ENCODE measurements at places on chromosomes 5 and 9.

GRCh38 chr9:136156209-136157120, 37.8 kb upstream of the TMEM250 start:
- DNase-seq: no peak

GRCh38 chr5:174688441-174689354, 35.7 kb upstream of the MSX2 start:
- no peak for DNase-seq

- no peak for DNase-seq
Measured at GRCh38 chr5:73544429-73545402, 20.7 kb downstream of the ANKRA2 start.

- DNase-seq: no peak
Measured at GRCh38 chr9:81627481-81627880, 61.9 kb downstream of the TLE1 start.

DNA sequence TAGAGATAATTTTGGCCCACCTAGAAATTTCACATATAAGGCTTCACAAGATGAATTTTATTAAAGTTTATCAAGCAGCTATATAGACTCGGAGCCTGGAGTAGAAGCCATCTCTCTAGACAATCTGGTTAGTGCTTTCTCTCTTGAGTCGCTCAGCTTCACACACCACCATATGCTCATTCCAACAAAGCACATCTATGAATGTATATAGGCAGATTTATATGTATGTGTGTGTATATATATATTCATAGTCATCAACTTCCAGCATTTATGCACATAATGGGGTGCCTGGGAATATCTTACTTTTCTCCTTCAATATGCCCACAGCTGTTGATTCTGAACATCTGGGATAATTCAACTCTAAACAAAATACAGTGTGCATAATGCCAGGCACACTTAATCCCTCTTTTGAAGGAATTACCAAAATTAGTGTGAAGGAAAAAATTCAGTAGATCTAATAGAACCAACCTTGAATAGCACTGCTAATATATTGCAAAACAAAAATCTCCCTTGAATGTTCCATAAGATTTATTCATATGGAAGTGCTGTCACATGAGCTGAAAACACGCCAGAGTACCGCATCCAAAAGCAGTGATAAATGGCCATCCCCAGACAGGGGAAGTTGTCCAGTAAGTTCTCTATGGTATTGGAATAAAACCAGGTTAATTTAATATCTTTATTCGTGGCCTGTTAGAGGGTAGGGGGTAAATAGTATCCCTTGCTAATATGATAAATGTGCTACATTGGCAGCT, 56.0 kb upstream of the MOCS2 start:
- no peak for DNase-seq

DNA sequence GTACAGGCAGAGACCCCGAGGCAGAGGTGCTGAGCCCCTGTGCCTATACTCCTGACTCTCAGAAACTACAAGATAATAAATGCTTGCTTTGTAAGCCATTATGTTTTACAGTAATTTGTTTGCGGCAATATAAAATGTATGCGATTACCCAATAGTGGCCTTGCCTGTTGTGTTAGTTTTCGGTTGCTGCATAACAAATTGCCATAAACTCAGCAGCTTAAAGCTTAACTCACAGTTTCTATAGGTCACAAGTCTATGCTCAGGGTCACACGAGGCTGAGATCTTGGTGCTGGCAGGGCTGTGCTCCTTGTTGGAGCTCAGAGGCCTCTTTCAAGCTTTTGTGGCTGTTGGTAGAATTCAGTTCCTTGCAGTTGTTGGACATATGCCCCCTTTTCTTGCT, 114.8 kb downstream of the COL23A1 start:
- no peak for DNase-seq

GRCh38 chr9:116088396-116088795, 65.2 kb upstream of the PAPPA start:
- DNase-seq: no peak

- no peak for DNase-seq
Measured at GRCh38 chr5:67032921-67033664, 163.5 kb downstream of the CD180 start.

- DNase-seq: no peak
Measured at GRCh38 chr9:95077766-95078370, 239.6 kb downstream of the FANCC start.

DNA sequence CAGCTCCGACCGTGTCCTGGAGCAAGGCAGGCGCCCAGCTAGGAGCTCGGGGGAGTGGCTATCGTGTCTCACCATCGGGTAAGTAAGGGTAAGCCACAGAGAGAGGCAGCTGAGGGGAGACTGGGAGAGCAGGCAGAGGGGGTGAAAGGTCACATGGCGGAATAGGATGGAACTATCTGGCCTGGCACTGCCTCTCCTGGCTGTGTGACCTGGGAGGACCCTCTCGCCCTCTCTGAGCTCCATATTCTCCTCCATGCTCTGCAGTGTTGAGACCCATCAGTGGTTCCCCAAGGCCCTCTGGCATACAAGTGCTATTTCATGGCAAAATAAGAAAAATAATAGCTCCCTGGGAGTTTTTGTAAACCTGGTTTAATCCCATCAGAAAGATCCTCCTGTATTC, 43.9 kb upstream of the ASS1 start:
- no peak for DNase-seq

GRCh38 chr9:5783982-5784381, 48.9 kb downstream of the ERMP1 start:
- no peak for DNase-seq

DNA sequence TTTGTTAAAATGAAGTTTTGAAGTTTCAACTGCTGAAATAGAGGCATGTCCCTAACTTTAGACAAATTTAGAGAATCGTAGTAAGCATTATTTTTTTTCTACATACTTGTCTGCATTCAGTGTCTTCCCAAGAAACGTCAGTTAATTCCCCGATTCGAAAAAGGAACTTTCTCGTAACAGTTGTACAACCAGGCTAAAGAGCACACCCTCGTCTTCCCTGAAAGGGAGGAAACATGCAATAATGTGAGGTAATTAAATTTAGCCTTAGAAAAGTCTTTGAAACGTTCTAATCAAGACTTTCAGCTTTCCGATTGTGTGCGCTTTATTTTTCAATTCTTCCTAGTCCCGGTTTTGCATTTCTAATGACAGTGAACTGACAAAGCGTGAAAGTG, 374 bp upstream of the SLC1A3 start:
- DNase-seq: no peak

GRCh38 chr5:126124706-126125345, 298.4 kb upstream of the GRAMD2B start:
- no peak for DNase-seq

- DNase-seq: no peak
Measured at GRCh38 chr5:151139015-151139414, 18.6 kb downstream of the ANXA6 start.

DNA sequence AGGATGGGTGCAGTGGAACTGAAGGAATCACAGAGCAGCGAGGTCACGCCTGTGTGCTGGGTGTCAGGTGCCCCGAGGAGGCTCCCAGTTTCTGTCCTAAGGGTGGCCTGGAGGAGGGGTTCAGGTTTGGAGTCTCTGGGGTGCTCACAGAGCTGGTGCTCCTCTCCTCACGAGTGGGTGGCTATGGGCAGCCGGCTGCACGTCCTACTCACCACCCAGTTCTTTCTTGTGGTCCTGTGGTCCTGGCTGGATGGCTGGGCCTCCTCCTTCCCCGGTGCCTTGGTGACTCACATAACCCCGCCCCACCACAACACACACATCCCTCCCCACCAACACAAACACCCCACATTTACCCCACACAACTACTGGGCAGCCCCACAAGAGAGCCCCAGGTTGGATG, 9.9 kb upstream of the PTGS1 start:
- DNase-seq: no peak

DNA sequence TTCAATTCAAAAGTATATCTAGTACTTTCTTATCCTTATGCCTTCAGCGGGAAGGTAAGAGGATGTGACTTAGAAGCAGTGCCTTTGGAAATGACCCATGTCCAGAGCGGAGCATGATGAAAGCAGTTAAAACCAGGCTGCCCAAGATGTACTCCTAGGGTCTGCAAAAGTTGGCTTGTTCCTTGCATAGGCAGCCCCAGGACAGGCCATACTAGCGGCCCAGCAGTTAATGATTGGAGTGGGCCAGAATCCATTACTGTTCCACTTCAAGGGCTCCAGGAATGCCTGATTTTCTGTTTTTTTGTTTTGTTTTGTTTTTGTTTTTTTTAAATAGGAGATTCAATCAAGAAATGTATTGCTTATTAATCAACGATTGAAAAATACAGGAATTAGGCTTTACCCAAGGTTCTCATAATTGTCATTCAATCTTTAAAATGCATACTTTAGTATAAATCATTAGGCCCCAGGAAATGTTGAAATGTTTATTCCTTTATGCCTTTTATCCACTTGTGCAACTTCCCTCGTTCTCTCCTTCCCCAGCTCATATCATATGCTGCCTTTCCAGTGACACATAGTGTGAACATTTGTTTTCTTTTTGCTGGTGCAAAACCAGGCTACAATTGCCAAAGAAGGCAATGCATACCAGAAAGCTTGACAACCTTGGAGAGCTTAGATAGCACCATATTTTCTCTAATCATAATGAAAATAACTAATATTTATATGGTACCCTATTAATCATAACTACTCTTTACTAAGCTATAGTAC, 190.8 kb downstream of the ARHGEF28 start:
- no peak for DNase-seq

DNA sequence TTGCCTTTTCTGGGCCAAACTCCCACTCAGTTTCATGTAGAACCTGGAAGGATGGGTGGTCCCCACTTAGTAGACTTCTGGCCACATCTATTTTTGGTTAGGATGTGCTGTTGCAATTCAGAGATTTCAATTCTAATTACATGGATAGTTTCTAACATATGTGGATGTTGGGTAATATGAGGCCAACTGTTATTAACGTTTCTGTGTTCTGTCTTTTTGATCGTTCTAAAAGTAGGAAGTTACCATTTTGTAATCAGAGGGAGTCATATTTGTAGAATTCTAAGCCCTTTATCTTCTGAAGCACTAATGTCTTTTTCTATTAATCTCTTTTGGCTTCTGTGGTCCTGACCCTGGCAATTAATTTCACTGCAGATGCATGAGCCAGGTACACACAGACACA, 141.6 kb upstream of the SPEF2 start:
- DNase-seq: no peak

DNA sequence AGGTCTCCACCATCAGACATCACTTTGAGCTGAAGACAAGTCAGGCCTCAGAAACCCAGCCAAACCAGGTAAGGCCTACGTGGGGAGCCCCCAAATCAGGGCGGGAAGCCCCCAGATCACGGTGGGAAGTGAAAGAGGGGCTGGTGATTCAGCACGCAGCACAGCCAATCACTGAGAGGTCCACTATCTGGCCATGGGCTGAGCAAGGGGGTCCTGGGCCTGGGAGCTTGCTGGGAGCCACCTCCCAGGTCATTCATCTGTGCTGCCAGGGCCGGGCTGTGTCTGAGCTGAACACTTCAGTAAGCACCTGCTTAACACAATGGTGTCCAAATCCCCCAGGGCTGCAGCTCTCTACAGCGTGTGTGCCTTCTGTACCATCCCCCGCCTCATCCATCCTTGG, 15.5 kb downstream of the MED10 start:
- DNase-seq: no peak

DNA sequence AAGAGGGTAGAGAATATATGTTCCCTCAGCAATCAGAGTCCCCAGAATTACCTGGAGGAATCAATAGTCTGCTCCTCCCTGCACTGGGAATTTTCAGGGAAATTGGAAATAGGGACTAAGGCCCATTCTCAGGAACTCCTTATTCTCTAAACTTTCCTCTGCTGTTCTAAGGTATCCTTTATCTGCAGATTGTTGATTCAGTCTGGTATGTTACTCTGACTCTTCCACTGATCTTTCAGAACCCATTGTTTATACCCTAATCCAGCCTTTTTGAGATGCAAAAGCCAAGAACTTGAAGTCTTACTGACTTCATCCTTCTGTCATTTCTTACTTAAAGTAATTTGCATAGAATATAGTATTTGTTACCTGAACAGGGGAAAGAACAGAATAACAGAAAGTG, 143.5 kb upstream of the PPP1R2B start:
- DNase-seq: no peak

GRCh38 chr9:116574027-116574679, 113.0 kb upstream of the TRIM32 start:
- DNase-seq: no peak

GRCh38 chr9:20570756-20571155, 51.5 kb downstream of the MLLT3 start:
- DNase-seq: no peak

GRCh38 chr5:173764332-173765028, 123.7 kb upstream of the CPEB4 start:
- DNase-seq: no peak

GRCh38 chr5:131023498-131023865, 141.6 kb downstream of the HINT1 start:
- DNase-seq: no peak

DNA sequence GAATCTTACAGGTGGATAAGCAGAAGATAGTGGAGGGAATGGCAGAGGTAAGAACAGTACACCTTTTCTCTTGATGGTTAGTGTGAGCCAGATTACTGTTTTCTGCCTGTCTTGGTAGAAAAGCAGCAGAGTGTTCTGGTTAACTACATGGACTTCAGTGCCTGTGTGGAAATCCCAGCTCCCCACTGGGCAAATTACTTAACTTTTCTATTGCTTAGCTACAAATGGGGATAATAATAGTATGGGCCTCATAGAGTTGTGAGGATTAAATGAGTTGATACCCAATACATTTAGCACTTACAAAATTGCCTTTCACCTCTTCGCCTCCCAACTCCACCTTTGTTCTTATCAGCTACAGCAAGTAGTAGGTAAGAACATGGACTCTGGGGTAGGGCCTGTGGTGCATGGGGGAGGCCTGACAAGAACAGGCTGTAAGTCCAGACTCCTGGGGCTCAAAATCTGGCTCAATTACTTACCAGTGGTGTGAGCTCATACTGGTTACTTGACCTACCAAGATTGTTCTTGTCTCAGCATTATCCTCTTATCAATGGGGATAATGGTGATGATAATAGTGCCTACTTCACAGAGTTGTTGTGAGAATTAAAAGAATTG, 125.1 kb downstream of the LIFR start:
- no peak for DNase-seq

DNA sequence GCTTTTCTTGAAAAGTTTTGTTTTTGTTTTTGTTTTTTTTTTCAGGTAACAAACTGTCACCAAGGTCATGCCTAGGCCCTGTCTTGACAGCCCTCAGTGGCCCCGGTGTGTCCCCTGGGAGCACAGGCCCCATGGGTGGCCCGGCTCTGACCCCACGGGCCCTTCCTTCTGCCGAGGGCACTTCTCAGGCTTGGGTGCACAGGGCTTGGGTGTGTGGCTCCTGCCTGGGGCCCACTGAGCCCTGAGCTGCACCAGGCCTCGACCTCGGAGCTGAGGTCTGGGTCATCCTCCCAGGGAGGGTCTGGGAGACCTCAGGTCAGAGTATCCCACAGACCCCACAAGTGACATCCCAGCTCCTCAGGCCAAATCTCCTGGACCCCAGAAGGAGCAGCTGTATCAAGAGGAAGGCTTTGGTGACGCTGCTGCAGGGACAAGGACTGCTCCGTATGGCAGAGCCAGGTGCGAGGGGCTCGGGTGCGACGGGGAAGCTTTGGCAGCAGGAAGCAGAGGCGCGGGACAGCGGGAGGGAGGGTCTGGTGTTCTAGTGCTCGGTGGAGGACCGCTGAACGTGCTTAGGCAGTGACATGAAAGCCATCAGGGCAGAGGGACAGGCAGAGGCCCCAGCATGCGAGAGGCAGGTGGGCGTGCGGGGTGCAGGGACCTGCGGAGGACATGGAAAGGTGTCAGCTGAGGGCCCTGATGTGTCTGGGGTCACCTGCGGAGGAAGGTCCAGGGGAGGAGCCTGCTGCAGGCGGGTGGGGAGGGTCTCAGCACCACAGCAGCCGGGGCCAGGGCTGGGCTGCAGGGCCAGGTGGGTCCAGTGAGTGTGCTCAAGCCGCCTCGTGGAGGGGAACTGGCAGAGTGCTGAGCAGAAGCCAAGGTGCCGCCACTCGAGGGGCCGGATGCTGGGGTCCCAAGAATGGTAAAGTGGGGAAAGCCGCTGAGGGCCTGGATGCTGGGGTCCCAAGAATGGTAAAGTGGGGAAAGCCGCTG, 18.4 kb upstream of the SLC9A3 start:
- no peak for DNase-seq

All from stimulated activated CD4-positive, alpha-beta T cell treated with anti-CD3 and anti-CD28 coated beads, Interleukin-12 subunit alpha, Interleukin-12 subunit beta, amount 100 ng/mL, for 48 hours (primary cell).